ENCODE measurements at places on chromosomes 7 and 10. TPM values are rescaled to one million over a fixed set of nuclear protein-coding genes. Genes with fewer than 3 reads are reported as not detected.

Gene ABLIM1
- total RNA-seq = 0.10 TPM

Gene PIP
- not detected for total RNA-seq

Gene NFE2L3
- total RNA-seq = 25.4 TPM

Gene HTR7
- 16.8 TPM for total RNA-seq

Gene SPDYE8
- total RNA-seq = not detected

Gene GIMAP2
- 3.4 TPM for total RNA-seq

Gene BAMBI
- total RNA-seq = 5.2 TPM

Gene POLR3A
- 15.8 TPM for total RNA-seq

Gene VSIR
- total RNA-seq = 0.02 TPM

Gene RBM20
- 0.40 TPM for total RNA-seq

Gene POU6F2
- not detected for total RNA-seq

Gene SKIDA1
- total RNA-seq = 0.10 TPM

Gene EN2
- not detected for total RNA-seq

Gene AEBP1
- total RNA-seq = not detected

Gene CYP3A4
- not detected for total RNA-seq

Gene FKBP6
- not detected for total RNA-seq

Gene PHKG1
- 0.10 TPM for total RNA-seq

Gene ABCB1
- not detected for total RNA-seq

Gene STEAP4
- not detected for total RNA-seq

Gene SUV39H2
- total RNA-seq = 26.4 TPM

Gene GPR22
- total RNA-seq = not detected

Gene CYP3A7
- total RNA-seq = 0.32 TPM

Gene BMPR1A
- total RNA-seq = 21.1 TPM

Gene OR2A25
- not detected for total RNA-seq

Gene CALML5
- total RNA-seq = not detected
